Thymus (tissue), 14 donors: ENCODE measurements at places on chromosomes 2 and 18.

GRCh38 chr2:162220368-162220767 lies 22.9 kb downstream of the FAP start:
- DNase-seq, result no peak

GRCh38 chr2:43593254-43593653 lies 2.6 kb downstream of the THADA start:
- no peak for DNase-seq

DNA sequence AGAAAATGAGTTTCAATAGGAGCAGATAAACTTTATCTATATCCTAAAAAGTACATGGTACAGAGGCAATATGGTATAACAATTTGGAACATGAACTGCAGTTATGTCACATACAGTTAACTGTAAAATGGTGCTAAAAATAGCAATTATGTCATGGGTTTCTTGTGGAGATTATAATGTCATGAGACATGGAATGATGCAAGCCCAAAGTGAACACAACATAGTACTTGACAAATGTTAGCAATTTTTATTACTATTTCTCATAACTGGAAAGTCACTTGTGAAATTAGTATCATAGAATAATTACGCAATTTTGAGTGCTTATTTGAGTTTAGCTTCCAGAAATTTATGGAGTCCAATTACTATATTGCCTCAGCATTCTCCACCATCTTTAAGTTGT lies 1263.4 kb downstream of the DSC3 start:
- no peak for DNase-seq

- no peak for DNase-seq
Measured at GRCh38 chr2:78561876-78562275, 463.6 kb upstream of the REG3G start.
